ENCODE measurements at places on chromosomes 12 and 14. TPM values are rescaled to one million over a fixed set of nuclear protein-coding genes. Genes with fewer than 3 reads are reported as not detected.

- peaks cover 32% of the 10 kb centered on the region for H3K36me3 ChIP-seq
- no peak for DNase-seq
- no peak overlapping the region for H3K27ac ChIP-seq
- H3K4me3 ChIP-seq = no peak overlapping the region
These were observed 15.0 kb downstream of the ANKLE2 start for GRCh38 chr12:132746613-132747012.

- H3K36me3 ChIP-seq = no peaks in the 10 kb centered on the region
- no peak overlapping the region for H3K27ac ChIP-seq
- peaks cover 8% of the 10 kb centered on the region for H3K27me3 ChIP-seq
- no peaks in the 10 kb centered on the region for H3K4me1 ChIP-seq
These were observed 62.9 kb downstream of the GLRX5 start for GRCh38 chr14:95597784-95598211.

GRCh38 chr14:72616811-72617210 is 277.1 kb downstream of the DPF3 start:
- H3K4me1 ChIP-seq = no peaks in the 10 kb centered on the region
- H3K4me3 ChIP-seq = no peak overlapping the region
- H3K27ac ChIP-seq = no peak overlapping the region
- peak; percentile 9 for DNase-seq
- no peaks in the 10 kb centered on the region for H3K36me3 ChIP-seq

DNA sequence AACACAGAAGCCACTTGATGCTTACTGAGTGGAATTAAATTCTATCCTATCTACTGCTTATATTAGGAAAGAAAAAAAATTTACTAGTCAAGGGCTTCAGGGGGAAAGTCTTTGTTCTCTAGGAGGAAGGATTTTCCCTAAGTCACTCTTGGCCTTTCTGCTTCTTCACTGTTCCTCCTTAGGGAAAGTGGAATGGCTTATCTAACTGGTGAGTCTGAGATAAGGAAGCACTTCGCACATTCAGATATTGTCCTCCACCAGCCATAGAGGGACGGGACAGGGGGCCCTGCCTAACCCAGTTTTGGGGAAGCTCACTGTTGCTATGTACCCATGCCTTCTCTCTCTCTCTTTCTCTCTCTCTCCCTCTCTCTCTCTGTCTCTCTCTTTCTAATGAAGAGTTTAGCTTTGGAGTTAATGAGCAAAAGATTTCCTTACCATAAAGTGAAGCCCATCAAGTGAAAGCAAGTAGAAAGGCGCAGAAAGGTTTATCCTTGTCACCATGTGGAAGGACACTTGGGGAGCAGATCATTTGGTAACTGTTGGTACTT is 450.6 kb downstream of the ZFP36L1 start:
- no peak overlapping the region for H3K4me3 ChIP-seq
- no peak for DNase-seq
- no peaks in the 10 kb centered on the region for H3K27me3 ChIP-seq
- H3K4me1 ChIP-seq = peaks cover 4% of the 10 kb centered on the region
- H3K36me3 ChIP-seq = no peaks in the 10 kb centered on the region
- no peak overlapping the region for H3K27ac ChIP-seq

DNA sequence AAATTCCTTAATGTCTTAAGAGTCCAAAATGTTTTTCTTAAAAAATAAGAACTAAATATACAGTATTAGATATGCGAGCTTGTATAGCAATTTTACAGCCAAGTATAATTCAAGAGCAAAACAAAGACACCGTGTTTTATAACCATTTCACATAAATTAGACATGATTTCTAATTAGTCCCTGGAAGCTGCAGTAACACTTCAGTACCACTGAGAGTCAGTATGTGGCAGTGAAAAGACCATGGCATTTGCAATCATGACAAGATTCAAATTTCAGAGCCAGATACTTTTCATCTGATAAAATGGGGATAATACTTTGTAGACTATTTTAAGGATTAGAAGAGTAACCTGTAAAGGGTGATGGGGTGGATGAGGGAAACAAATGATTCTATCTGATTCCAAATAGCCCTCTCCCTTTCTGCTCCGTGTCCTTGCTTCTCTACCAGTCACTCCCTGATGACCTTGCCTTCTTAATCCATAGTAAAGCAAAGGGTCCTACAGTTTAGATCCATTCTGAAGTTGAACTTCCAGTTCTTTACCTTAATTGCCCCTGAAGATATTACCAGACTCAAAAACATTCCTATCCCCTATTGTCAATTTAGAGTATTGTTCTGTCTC is 145.4 kb upstream of the ABCD2 start:
- no peaks in the 10 kb centered on the region for H3K27me3 ChIP-seq
- H3K36me3 ChIP-seq = no peaks in the 10 kb centered on the region
- no peak overlapping the region for H3K4me3 ChIP-seq
- no peaks in the 10 kb centered on the region for H3K4me1 ChIP-seq

- H3K27ac ChIP-seq = no peak overlapping the region
- DNase-seq = no peak
- no peak overlapping the region for H3K4me3 ChIP-seq
- no peaks in the 10 kb centered on the region for H3K4me1 ChIP-seq
These were observed 582.6 kb downstream of the ALG10 start for GRCh38 chr12:34604631-34605509.

- H3K27ac ChIP-seq = no peak overlapping the region
- H3K27me3 ChIP-seq = no peaks in the 10 kb centered on the region
- no peaks in the 10 kb centered on the region for H3K4me1 ChIP-seq
- no peak overlapping the region for H3K4me3 ChIP-seq
These were observed 73.1 kb downstream of the CACNA1C start for GRCh38 chr12:2125651-2126522.

DNA sequence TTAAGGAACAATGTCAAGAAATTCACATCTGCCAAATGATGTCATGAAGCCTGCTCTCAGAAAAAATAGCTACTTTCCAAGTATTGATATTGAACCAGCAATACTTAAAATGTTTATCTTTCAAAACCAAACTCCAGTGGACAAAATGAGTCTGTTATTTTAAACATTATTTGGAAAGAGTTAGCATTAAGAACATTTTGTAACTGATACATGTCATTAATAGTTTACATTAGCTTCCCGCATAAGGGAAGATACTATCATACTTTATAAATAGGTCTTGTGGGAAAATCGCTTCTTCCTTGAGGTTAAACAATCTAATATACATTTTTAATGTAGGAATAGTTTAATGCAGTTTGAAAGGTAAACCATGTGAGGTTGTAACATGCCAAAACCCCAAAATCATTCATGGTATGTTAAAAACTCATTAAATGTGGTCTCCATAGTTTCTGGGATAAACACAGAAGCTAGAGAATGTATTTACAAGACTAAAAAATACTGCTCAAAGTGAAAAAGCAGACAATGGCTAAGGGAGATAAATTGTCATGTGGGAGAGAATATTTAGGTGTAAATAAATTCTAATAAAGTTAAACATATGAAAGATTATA is 73.4 kb upstream of the ATP2B1 start:
- DNase-seq = no peak
- H3K4me1 ChIP-seq = no peaks in the 10 kb centered on the region
- no peaks in the 10 kb centered on the region for H3K27me3 ChIP-seq

- H3K4me3 ChIP-seq = peak overlapping the region; percentile 81
- DNase-seq = peak; percentile 56
- no peaks in the 10 kb centered on the region for H3K36me3 ChIP-seq
- no peaks in the 10 kb centered on the region for H3K27me3 ChIP-seq
- peak overlapping the region; percentile 94 for H3K27ac ChIP-seq
These were observed 769 bp upstream of the ZNF740 start for GRCh38 chr12:53179687-53180219.

DNA sequence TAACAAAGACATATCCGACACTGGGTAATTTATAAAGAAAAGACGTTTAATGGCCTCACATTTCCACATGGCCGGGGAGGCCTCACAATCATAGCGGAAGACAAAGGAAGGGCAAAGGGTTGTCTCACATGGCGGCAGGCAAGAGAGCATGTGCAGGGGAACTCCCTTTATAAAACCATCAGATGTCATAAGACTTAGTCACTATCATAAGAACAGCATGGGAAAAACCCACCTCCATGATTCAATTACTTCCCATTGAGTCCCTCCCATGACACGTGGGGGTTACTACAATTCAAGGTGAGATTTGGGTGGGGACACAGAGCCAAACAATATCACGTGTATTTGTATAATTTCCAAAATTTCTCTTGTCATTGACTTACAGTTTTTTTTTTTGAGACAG is 5.5 kb upstream of the LMNTD1 start:
- H3K4me3 ChIP-seq = no peak overlapping the region
- DNase-seq = no peak
- no peaks in the 10 kb centered on the region for H3K4me1 ChIP-seq
- H3K36me3 ChIP-seq = no peaks in the 10 kb centered on the region
- H3K27me3 ChIP-seq = no peaks in the 10 kb centered on the region
- H3K27ac ChIP-seq = no peak overlapping the region

DNA sequence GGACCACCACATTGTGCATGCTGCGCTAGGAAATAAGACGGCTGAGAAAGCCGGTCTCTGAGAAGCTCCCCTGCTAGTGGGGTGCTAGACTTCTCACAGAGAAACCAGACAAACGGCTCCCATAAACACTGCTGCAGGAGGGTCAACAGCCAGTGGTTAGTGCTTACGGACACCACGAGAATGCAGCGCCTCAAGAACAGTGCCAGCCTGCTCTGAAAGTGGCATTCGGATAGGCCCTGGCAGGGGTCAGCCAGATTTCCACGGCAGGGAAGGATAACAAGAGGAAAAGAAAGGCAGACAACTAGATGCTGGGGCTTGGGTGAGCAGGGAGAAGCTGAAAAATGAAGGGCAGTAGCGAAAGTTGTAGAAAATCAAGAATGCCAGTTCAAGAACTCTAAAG is 26.4 kb downstream of the PPTC7 start:
- H3K4me1 ChIP-seq = peaks cover 4% of the 10 kb centered on the region
- H3K27me3 ChIP-seq = no peaks in the 10 kb centered on the region
- DNase-seq = no peak
- no peak overlapping the region for H3K4me3 ChIP-seq

DNA sequence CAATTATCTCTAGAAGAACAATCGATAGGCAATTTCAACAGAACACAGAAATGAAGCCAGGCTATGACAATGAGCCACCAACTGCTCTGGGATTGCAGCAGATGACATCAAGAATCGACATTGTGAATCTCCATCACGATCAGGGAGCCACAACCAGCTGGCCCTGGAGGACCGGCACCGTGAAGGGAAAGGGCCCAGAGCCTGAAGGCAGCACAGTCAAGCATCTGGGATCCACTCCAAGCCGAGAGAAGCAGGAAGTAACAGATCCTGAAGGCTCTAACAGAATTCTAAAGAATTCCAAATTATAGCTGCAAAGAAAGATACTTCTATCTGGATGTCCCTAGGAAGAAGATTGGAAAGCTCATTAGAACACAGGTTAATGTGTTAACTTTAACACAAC is 61.0 kb downstream of the LRRC74A start:
- H3K27me3 ChIP-seq = no peaks in the 10 kb centered on the region
- H3K36me3 ChIP-seq = no peaks in the 10 kb centered on the region
- H3K4me1 ChIP-seq = no peaks in the 10 kb centered on the region

DNA sequence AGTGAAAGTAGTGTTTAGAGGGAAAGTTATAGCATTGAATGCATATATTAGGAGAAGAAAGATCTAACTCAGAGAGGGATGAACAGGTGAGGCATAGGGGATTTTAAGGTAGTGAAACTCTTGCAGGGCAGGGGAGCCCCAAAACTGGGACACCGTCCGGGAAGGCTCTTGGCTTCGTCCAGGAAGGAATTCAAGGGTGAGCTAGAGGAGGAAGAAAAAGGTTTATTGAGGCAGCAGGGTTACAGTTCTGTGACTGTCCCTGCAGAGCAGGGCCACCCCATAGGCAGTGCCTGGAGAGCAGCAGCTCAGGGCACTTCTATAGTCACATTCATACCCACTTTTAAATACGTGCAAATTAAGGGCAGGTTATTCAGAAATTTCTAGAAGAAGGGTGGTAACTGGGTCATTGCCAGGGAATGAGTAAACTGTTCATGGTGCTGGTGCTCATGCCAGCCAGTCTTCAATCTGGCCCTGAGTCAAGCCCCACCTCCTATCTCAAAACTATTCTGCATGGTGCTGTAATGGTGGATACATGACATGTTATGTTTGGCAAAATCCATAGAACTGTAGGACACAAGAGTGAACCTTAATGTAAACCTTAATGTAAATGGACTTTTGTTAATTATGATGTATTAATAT is 1.2 kb upstream of the OAS1 start:
- H3K27me3 ChIP-seq = no peaks in the 10 kb centered on the region
- no peak overlapping the region for H3K4me3 ChIP-seq
- peak; percentile 62 for DNase-seq

DNA sequence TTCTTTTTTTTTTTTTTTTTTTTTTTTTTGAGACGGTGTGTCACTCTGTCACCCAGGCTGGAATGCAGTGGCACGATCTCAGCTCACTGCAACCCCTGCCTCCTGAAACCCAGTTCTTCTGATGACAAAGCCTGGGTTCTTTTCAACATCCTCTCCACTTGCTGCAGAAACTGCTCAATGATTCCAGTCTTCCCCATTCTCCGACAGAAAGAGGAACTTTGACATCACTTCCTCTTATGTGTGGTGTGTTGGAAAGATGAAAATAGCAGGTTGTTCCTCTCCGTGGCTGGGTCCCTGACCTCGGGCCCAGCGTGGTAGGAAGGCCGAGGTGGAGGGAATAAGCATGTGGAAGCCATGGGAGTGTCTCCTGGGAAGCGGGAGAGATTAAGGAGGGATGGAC is 198.4 kb downstream of the PHETA1 start:
- DNase-seq = no peak
- no peaks in the 10 kb centered on the region for H3K36me3 ChIP-seq
- H3K4me1 ChIP-seq = no peaks in the 10 kb centered on the region
- no peak overlapping the region for H3K4me3 ChIP-seq
- H3K27ac ChIP-seq = no peak overlapping the region

SRRM4 gene
- total RNA-seq = 0.27 TPM

OTOGL gene
- total RNA-seq = 0.08 TPM

ZDHHC22 gene
- total RNA-seq = 0.42 TPM

ANO4 gene
- 0.32 TPM for total RNA-seq

NKX2-1 gene
- total RNA-seq = not detected

DCAF4 gene
- 8.3 TPM for total RNA-seq

LAG3 gene
- total RNA-seq = 1.0 TPM

HSPB8 gene
- 30.8 TPM for total RNA-seq

MLXIP gene
- total RNA-seq = 201 TPM

Data from colonic mucosa (tissue), 4 donors.